ENCODE measurements at places on chromosomes 1 and 21.

DNA sequence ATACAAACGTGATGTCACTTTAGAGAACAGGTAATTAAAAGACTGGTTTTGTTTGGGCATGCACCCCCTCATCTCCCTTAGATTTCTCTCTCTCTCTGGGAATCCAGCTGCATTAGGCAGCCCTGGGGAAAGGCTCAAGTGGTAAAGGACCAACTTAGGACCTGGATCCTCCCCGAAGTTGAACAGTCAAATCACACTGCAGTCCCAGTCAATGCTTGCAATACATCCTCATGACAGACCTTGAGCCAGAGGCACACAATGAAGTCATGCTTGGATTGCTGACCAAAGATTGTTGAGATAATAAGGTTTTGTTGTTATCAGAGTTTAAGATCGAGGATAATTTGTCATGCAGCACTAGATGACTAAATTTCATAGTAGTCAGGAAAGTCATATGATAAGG lies 1285.8 kb upstream of the NCAM2 start:
- DNase-seq = no peak

DNA sequence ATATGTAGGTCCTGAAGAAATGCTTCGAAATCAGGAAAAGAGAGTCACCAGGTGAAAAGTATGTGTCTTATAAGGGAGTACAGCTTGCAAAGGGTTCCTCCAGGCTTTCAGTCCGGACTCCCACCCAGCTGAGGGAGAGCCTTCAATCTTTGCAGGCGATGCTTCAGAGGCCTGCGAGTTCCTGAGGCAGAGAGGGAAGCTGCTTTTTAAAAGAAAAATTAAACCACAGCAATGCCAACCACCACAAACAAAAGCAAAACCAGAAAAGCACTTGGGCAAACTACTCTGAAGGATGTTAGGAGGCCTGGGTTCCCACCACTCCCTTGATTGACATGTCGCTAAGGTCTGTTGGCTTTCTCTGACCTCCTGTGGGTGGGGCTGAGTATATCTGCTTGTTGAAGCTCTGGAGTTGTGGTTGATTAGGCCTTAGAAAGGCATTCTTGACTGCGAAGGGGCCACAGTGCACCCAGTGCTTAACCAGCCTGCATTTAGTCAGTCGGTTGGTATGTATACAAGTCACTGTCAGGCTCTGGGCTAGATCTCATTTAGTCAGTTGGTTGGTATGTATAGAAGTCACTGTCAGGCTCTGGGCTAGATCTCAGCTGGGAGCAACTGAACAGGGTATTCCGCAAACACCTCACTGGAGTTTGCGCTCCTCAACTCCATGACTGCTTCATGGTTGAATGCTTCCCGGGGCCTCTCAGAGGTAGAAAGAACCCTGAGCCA lies 1.2 kb downstream of the NIPAL3 start:
- DNase-seq = peak; percentile 87

DNA sequence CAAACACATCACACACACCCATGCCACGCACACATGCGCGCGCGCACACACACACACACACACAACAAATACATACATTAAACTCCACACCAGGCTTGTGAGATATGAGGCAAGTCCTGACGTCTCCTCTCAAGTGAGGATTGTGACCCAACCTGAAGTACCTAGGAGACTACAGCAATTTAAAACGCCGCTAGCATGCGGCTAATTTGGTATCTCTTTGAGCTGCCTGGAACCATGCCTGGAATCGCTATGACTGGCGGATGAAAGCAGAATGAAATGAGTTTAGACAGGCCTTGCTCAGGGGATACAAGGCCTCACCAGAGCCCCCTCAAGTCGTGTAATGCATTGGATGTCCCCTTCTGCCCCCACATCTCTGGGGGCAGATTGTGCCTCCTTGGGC lies 1.6 kb upstream of the RAB7B start:
- no peak for DNase-seq

GRCh38 chr1:19872190-19872589 lies 10.0 kb upstream of the OTUD3 start:
- DNase-seq = no peak

GRCh38 chr1:1162597-1163537 lies 10.8 kb upstream of the TTLL10 start:
- no peak for DNase-seq

GRCh38 chr21:45011911-45012661 lies 62.3 kb upstream of the ADARB1 start:
- no peak for DNase-seq

GRCh38 chr1:105793536-105794146 lies 1262.8 kb upstream of the PRMT6 start:
- DNase-seq = peak; percentile 8

- no peak for DNase-seq
Measured at GRCh38 chr1:83985048-83985447, 13.9 kb downstream of the TTLL7 start.
